ENCODE measurements at places on chromosomes 7 and 10.

DNA sequence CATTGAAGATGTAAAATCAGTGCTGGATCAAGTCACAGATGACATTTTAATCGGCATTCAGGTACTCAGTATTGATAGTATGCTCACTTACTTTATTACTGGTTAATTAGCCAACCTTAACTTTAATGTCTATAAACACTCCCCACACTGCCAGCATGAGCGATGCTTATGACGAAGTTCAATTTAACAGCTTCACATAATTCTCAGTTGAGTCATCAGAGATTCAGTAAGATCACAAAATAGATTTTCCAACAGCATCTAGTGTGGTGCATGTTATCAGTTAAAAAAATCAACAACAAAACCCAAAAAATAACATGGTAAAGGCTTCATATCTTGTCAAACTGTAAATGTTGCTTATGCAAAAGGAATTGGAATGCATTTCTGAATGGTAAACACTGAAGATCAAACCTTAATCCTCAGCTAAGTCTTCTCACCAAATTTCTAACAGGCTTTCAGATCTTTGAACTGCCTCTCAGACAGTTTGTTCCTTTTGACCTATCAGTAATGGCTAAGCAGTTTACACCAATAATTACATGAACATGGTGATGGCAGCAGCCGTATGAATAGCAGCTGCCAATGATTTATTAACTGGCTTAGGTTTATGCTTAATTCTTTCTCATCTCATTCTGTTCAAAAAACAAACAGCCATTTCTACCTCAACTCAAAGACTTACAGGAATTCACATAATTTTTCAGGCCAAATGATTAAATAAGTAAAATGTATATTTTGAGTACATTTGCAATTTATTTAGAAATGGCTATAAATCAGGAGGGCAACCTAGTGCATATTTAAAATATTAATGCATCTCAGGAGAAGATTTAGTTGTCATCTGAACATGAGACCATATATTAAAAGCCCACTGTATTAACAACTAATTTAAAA, 98.5 kb downstream of the CABCOCO1 start:
- DNase-seq = no peak

DNA sequence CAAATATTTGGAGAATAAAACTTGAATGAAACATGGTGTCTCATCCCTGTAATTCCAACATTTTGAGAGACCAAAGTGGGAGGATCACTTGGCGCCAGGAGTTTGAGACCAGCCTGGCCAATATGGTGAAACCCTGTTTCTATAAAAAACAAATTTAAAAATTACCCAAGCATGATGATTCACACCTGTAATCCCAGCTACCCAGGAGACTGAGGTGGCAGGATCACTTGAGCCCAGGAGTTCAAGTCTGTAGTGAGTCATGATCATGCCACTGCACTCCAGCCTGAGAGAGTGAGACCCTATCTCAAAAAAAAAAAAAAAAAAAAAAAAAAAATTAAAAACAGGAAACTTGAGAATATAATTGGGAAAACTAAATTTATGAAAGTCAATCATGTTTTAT, 481.1 kb downstream of the SEMA3D start:
- no peak for DNase-seq

GRCh38 chr7:48274662-48275061, 103.4 kb downstream of the ABCA13 start:
- no peak for DNase-seq

DNA sequence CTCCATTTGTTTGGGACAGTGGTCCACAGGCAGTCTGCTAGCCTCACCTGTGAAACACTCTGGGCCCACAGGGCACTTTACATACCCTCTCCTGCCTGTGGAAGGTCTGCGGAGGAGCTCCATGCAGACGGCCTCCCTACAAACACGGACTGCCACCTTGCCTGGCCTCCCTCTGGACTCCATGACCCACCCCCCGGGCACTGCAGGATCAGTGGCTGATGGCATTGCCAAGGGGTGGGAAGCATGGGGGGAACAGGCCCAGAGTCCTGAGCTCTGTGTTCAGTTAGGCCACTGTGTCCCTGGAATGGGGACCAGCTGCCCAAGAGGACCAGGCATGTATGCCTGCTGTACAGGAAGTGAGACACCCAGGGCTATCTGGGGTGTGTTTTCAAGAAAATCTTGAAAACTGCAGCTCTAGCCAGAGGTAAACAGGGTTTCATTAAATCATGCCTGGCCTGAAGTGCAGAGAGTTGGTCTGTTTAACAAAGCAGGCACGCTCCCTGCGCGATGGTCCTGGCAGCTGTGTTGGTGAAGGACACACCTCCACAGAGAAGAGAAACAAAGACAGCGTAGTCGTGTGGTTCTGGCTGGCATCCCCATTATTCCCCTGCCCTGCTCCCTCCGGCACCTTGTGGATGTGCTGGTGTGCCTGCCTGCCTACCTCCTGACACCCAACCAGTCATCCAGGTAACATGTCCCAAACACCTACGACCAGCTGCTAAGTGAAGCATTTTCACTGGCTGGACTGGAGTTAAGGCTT, 470.8 kb upstream of the ZMIZ1 start:
- no peak for DNase-seq

GRCh38 chr7:11478426-11478825, 353.6 kb downstream of the THSD7A start:
- no peak for DNase-seq

- DNase-seq = no peak
Measured at GRCh38 chr10:122251459-122252255, 19.4 kb upstream of the BTBD16 start.

DNA sequence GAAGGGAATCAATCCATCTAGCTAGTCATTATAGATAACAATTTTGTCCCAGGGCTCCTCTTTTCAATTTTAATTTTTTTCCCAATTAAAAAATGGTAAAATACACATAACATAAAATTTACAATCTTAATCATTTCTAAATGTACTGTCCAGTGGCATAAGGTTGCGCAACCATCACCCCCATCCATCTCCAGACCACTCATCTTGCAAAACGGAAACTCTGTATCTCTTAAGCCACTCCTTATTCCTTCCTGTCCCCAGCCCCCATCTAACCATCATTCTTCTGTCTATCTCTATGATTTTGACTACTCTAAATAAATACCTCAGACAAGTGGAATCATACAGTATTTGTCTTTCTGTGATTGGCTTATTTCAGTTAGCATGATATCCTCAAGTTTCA, 46.1 kb upstream of the RAB18 start:
- no peak for DNase-seq

- DNase-seq = no peak
Measured at GRCh38 chr7:134619627-134620331, 26.9 kb upstream of the BPGM start.

- no peak for DNase-seq
Measured at GRCh38 chr7:42107484-42108240, 129.3 kb downstream of the GLI3 start.

- no peak for DNase-seq
Measured at GRCh38 chr10:68877482-68878110, 23.5 kb upstream of the DDX50 start.

GRCh38 chr10:124486635-124487034, 25.0 kb downstream of the LHPP start:
- no peak for DNase-seq

DNA sequence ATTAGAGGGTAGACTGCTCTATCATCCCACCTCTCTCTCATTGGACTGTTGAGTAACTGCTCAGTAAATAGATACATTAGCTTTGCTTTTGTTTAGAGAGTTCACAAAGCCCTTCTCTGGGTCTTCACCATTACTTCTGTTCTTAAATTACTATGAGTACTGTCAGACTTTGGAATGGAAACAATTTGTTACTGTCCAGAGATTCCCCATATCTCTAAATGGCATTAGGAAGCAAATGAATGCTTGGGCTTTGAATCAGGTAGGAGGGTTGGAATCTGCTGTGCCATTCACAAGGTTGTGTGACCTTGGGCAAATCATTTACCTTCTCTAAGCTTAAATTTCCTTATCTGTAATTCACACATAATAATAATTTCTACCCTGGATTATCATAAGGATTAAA, 541.0 kb upstream of the FZD8 start:
- DNase-seq = no peak

DNA sequence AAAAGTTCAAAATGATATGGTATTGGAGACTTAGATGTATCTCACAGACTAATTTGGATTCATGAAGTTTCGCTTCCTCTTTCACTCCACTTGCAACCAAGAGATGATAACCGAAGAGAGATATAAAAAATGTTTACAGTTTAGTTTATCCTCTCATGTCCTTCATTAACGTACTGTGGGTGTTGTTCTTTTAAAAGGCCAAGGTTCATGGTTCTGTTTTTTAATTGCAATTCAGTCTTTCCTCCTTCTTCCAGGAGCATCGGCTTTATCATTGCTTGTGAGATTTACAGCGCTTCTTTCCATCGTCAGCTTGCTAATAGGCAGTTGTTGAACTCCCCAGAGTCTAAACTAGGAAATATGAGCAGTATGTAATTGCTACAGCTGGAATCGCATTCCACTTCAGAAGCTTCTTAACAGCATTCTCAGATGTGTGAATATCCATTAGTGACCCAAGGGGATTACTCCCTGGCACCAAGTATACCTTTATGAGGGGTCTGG, 75.9 kb upstream of the HGF start:
- DNase-seq = no peak

DNA sequence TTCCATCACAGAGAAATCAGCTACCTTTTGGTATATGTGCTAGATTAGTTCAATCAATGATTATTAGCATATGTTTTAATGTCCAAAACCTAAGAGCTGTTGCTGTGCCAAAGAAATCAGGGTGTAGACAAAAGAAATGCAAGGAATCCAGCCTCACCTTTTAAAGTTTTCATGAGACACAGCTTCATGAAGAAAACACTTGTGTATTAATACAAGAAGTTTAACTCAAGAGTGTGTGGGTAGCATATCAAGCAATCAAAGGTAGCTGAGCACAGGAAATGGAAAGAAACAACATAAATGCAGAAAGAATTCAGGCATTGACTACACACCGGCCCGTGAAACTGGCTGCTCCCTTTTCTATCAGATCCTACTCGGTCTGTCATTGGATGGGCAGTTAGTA, 76.0 kb upstream of the CAV2 start:
- DNase-seq = no peak

DNA sequence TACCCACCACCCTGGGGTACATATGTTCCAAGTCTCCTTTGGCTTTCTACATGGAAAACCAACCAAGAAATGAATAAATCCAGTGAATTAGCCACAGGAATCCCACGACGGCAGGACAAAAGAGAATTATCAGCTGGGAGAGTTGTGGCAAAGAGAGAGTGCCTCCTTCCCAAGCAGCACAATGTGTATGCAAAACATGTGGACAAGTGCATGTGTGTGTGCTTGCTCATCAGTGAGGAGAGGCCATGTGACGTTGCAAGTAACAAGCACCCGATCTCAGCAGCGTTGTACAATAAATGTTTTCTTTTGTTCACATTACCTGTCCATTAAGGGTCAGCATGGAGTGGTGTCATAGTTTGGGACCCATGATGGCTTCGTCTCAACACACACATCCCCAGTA, 50.0 kb upstream of the EMX2 start:
- no peak for DNase-seq

- DNase-seq = no peak
Measured at GRCh38 chr10:57844387-57844998, 423.2 kb downstream of the IPMK start.

- DNase-seq = peak; percentile 42
Measured at GRCh38 chr10:112389271-112389822, 15.4 kb downstream of the ACSL5 start.

- DNase-seq = no peak
Measured at GRCh38 chr10:69817078-69817581, 15.4 kb downstream of the COL13A1 start.

DNA sequence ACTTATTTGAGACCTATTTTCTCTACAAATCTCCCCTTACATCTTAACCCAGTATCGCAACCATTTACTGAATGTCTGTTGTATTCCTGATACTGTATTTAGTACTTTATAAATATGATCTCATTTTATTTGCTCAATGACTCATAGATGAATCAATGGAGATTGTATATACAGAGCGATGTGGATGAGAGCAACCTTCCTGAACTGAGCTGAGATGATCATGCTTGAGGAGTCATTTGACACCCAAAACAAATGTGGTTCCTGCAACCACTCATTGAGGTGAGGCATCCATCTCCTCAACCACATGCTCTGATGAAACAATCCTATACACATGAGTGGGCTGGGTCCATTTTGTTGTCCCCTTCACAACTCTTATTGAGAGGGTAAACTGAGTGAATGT, 250.0 kb downstream of the CDC14C start:
- DNase-seq = no peak

DNA sequence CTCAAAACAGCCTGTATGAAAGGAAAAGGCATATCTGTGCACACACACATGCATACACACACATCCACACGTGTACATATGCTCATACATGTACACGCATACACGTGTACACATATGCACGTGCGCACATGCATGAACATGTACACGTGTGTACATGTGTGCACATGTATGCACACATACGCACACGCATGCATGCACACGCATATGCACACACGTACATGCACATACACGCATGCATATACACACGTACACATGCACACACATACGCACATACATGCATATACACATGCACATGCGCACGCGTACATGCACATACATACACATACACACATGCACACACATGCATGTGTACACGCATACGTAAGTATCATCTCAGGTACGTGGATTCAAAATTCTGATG, 19.4 kb downstream of the DIP2C start:
- no peak for DNase-seq

- no peak for DNase-seq
Measured at GRCh38 chr7:77184463-77184862, 15.2 kb downstream of the FGL2 start.

DNA sequence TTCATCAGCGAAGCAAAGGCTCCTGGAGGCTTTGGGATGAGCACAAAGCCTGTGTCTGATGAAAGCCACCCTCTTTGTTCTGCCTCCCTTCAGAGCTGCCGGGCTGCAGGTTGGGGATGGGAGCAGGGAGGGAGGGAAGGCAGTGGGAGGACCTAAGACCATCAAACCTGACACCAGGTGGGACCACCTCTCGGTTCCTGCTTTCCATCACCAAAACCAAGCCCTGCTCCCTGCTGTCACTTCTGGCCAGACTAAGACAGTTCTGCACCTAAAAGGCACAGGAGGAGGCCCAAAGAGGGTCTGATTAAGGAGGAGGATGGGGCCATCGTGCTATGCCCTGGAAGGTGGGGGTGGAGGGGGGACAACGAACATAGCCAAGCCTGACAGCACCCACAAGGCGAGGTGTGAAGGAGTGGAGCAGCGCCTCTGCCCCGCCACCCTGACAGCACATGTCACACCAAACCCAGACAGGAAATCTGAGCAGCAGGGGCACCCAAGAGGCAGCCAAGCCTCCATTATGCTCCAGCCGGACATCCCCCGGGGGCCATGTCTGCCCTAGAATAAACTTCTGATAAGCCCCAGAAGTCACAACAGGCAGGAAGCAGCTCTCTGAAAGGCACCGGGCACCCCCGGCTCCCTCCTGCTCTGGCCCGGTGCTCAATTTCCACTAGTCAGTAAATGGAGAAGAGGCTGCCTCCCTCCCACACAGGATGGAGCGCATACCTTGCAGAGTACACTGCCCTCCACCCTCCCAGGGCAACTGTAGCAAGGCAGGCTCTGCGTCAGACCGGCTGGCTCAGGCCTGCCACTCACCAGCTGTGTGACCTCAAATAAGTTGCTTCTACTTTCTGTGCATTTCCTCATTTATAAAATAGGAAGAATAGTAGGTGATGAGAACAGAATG, 48.9 kb downstream of the DLG5 start:
- peak; percentile 70 for DNase-seq

- no peak for DNase-seq
Measured at GRCh38 chr7:156275292-156275691, 365.3 kb upstream of the RNF32 start.

GRCh38 chr7:66768865-66769832, 28.6 kb downstream of the RABGEF1 start:
- no peak for DNase-seq

Data from endothelial cell (in vitro differentiated cells).